ELR (cell line): ENCODE measurements at places on chromosomes 1 and 21.

DNA sequence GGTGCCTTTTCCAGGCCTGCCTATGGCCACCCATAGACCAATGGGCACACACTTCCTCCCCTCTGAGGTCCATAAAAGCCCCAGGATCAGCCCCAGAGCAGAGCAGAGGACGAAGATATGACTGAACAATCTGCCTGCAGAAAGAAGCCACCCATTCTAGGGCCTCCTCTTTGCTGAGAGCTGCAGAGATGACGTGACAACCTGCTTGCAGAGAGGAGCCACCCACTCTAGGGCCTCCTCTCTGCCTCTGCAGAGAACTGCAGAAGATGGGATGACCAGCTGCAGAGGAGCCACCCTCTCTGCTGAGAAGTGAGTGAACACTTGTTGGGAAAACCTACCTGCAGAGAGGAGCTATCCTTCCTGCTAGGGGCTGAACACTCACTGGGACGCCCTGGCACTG lies 79.7 kb downstream of the SCMH1 start:
- no peak for DNase-seq

DNA sequence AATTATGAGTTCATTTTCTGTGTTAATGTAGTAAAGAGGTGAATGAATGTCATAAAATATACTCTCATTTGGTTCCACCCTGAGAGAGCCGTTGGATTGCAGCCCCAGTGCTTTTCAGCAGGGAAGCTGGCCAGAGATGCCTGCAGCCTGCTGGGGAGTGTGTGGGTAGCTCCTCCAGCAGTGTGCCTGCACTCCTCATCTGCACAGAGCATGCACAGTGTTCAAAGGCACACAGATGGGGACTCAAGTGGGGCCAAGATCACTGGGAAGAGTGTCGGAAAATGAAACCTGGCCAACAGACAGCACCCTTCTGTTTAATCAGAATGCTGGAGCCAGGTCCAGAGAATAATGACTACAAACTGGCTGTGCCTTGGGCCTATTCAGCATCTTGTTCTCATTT lies 206.8 kb downstream of the ST6GALNAC3 start:
- no peak for DNase-seq

DNA sequence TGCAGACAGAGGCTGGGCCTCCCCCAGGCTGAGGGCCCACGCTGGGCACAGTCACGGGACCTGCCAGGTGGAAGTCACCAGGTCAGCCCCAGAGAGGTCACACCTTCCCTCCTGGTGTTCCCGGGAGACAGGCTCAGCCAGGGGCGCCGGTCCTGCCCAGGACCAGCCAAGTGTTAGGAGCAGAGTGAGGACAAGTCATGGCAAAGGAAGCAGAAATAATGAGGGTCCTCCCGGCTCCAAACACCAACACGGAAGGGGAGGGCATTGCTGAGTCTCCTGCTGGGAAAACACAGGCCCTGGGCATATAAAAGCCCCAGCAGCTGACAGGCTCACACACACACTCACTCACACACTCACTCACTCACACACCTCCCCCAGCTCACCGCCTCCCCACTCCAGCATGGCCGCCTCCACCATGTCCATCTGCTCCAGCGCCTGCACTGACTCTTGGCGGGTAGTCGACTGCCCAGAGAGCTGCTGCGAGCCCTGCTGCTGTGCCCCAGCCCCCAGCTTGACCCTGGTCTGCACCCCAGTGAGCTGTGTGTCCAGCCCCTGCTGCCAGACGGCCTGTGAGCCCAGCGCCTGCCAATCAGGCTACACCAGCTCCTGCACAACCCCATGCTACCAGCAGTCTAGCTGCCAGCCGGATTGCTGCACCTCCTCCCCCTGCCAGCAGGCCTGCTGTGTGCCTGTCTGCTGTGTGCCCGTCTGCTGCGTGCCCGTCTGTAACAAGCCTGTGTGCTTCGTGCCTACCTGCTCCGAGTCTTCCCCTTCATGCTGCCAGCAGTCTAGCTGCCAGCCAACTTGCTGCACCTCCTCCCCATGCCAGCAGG lies at the start of gene KRTAP10-10:
Gene KRTAP10-10 (plus strand): TSS at position 339 of the 833 bp plus-strand sequence. CDS start 62 bp downstream, at position 401.
- no peak for DNase-seq

DNA sequence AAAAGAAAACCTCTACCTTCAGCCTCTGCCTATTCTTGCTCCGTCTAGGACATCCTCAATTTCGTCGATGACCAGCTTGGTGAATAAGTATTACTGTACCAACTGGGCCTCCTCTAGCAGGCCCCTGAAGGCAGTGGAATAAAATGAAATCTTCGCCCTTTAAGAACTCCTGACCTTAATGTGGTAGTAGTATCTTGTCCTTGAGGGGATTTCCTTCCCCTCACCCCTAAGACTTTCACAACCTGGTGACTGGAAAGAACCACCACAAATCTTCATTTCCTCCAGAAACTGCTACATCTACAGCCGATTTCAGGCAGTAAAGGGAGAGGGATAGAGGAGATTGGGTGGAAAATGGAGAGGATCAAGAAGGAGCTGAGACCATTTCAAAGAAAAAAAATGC lies 1.6 kb upstream of the HAX1 start:
- no peak for DNase-seq

GRCh38 chr1:50985094-50985493 lies 15.0 kb downstream of the CDKN2C start:
- no peak for DNase-seq

DNA sequence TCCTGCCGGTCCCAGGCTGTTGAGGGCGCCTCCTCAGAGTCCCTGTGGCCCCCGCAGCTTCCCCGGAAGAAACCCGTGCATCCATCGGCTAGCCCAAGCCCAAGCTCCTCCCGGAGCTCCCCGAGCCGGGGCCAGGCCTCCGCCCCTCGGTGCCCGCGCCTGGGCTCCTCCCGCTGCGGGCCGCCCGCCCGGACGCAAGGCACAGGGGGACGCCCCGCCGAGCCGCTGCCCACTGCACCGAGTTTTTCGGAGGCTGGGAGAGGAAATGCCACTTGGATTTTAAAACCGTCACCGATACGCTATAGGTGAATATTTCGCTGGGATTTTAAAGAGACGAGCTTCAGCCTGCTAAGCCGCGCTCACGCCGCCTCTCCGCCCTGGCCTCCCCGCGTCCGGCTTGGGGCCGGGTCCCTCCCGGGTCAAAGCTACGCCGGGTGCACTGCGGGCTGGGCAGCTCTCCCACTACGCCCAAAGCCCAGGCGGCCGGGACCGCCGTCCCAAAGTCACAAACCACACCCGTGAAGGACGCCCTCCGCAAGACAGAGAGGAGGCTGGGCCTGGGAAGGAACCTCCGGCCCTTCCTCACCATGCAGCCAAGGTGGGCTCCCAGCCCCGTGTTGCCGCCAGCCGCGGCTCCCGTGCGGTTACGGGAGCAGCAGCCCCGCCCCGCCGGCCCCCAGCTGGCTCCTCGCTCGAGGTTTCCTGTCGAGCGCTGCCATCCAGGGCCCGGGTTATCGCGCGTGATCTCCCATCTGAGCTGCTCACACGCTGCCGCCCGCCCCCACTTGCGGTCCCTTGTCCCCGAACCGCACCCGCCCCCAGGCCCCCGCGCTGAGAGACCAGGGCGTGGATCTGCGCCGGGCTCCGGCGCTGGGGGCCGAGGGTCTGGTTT lies 63.2 kb downstream of the CD247 start:
- peak; percentile 63 for DNase-seq

- DNase-seq, result no peak
Measured at GRCh38 chr21:36188937-36189336, 32.3 kb downstream of the DOP1B start.

DNA sequence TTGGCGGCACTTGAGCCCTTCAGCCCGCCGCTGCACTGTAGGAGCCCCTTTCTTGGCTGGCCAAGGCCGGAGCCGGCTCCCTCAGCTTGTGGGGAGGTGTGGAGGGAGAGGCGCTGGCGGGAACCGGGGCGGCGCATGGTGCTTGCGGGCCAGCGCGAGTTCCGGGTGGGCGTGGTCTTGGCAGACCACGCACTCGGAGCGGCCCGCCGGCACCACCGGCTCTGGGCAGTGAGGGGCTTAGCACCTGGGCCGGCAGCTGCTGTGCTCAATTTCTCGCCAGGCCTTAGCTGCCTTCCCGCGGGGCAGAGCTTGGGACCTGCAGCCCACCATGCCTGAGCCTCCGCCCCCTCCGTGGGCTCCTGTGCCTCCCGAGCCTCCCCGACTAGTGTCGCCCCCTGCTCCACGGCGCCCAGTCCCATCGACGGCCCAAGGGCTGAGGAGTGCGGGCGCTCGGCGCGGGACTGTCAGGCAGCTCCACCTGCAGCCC lies 673.7 kb upstream of the BRINP3 start:
- DNase-seq, result no peak

- DNase-seq, result no peak
Measured at GRCh38 chr1:43708002-43708410, 670 bp downstream of the ST3GAL3 start.

- peak; percentile 63 for DNase-seq
Measured at GRCh38 chr1:173862769-173863223, 5.0 kb downstream of the GAS5 start.

- no peak for DNase-seq
Measured at GRCh38 chr1:226209307-226210059, 14.0 kb upstream of the MIXL1 start.

- DNase-seq, result no peak
Measured at GRCh38 chr1:169105087-169105433, 1.4 kb upstream of the ATP1B1 start.

DNA sequence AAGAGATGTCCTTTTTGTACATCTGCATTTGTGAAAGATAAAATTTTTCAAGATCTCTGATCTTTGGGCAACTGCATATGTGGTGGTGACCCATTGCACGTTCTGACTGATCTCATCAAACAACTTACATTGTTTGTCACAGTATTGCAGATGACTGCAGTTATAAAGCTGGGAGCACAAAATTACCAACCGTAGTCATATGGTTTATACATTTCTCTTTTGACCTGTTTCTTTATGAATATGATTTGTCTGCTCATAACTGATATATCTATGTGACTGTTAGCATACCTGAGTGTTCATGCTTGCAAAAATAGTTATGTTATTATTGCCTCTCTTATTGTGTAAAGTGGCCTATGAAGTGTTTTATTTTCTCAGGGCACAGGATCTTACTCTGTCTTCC lies 43.7 kb upstream of the HMCN1 start:
- no peak for DNase-seq

GRCh38 chr1:184532199-184532598 lies 145.4 kb downstream of the C1orf21 start:
- DNase-seq, result no peak

GRCh38 chr1:3942416-3943122 lies 42.5 kb upstream of the C1orf174 start:
- DNase-seq, result no peak

GRCh38 chr1:23814016-23814415 lies 11.2 kb downstream of the HMGCL start:
- DNase-seq, result peak; percentile 37

DNA sequence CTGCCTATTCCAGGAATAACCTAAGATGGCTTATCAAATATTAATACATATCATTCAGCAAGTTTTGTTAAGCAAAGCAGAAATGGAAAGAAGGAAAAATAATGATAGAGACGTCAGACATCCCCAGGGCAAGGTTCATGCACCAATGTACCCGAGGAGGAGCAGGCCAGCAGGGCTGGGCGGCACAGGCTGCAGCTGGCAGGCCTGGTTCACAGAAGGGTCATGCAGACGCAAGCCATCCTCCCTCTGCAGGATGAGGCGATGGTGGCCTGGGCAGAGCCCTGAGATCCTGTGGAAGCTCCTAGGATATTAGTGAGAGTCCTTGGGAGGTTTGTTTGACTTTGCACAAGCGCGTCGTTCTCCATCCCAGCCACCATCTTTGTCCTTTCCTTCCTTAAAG lies 30.0 kb downstream of the BATF3 start:
- no peak for DNase-seq

GRCh38 chr1:54798206-54798605 lies 2.9 kb downstream of the TTC22 start:
- DNase-seq, result no peak

DNA sequence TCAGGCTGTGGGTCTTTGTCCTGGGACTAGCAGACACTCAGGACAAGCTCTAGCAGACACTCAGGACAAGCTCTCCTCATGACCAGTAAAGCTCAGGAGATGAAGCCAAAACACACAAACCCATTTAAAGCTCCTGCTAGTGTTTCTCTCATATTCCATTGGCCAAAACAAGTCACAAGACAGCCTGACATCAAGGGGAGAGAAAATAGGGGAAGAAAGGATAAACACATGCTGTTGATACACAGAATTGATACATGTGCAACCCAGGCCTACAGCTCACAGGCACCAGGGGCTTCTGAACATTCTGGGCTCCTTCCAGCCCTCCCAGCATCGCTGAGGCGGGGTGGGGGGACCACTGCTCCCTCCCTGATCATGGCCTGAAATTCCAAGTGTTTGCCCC lies 35.3 kb downstream of the ATF3 start:
- no peak for DNase-seq

- no peak for DNase-seq
Measured at GRCh38 chr1:210815641-210816550, 318.1 kb downstream of the KCNH1 start.

DNA sequence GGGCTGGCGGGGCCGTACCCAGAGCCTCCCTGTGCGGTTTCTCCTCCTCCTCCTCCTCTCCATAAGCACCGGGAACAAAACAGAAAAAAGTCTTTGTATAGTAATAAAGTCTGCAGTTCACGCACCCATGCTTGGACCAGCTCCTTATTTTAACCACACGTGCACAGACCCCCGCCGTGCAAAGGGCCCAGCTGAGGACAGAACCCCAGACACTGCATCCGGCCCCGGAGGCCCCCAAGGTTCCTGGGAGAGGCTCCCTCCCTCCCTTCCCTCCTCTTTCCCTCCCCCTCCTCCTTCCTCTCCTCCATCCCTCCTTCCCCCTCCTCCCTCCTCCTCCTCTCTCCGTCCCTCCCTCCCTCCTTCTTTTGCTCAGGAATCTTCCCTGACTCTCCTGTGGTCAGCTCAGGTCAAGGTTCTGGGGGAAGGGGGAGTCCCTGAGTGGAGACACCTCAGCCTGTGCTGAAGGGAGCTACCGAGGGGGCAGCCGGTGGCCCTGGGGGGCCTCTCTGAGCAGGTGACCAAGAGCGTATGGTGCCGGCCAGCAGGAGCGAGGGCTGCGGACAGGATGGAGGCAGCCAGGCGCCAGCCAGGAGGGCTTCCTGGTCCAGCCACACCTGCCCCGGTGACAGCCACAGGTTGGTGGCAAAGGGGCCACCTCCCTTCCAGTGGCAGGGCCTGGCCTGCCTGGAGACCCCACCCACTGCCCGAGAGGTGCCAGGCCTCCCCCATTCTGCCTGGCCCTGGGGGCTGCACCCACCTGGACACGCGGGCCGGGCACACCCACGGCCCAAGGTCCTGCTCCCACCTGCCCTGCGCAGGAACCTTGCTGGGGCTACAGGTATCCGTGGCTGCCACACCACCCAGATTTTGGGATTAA lies 3.2 kb upstream of the TTLL10 start:
- DNase-seq, result no peak

GRCh38 chr1:17239420-17239819 lies 9.5 kb upstream of the PADI3 start:
- DNase-seq, result peak; percentile 87
